H7 (cell line): ENCODE measurements at places on chromosomes 6 and 20. TPM values are rescaled to one million over a fixed set of nuclear protein-coding genes. Genes with fewer than 3 reads are reported as not detected.

DNA sequence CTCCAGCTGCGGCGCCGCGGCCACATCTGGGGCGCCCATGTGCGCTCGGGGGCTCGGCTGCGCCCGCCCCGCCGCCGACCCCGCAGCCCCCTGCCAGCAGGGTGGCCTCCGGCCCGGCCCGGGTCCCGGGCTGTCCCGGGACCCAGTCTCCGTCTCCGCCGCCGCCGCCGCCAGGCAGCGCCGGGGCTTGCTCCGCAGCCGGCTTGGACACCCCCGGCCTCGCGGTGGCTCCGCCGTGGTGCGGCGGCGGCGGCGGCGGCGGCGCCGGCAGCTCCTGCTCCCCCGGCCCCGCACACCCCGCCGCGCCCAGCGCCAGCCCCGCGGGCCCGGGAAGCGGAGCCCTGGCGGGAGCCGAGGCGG is 219 bp downstream of the ISM1 start:
- no peak for DNase-seq

DNA sequence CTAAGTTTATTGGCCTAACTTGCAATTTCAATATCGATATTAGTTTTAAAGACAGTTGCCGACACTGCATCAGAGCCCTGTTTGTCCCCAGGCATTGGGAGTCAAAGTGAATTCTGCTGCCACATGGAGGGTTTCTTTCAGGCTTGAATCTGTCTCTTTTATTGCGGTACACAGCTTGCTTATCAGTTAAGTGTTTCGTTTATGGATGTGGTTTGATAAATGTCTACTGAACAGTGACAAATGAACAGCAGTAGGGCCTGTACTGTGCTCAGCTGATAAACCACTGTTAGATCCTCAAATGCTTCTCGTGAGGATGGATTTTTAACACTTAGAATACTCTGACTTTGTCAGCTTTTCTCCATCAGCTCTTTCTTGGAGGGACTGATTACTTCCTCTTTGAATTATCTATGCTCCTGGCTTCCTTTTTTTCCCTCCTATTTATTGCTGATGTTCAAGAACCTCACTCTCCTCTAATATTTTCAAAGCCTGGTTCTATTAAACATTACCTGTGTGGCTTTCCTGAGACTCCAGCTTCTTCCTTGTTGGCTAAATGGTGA is 240.8 kb downstream of the PLCB1 start:
- DNase-seq, result no peak

The PSMB1 gene
- 437 and 450 TPM in 2 replicates for total RNA-seq

DNA sequence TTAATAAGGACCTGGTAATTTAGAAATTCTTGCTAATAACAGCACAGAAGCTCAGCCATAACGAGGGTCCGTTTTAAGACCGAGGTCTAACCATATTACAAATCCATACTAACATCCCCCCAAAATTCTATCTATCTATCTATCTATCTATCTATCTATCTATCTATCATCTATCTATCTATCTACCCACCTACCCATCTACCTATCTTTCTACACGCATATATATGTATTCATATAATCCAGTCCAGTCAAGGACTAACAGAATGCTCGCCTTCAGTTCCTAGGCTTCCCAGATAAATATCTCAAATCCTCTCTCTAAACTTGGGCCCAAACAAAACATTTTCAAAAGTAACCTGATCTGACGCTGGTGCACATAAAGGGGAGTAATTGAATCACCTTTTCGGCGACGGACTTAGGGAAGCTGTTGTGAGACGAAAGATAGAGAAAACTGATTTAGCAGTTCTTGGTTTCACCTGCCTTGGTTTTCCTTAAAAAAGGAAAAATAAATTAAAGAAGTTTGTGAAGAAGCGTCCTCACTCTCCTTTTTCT is 14.5 kb downstream of the HMGN4 start:
- no peak for DNase-seq

The ANKRD66 gene
- not detected in 2 replicates for total RNA-seq

The WFDC10B gene
- total RNA-seq, result 0.52 TPM in 1 of 2 replicates, not detected in the other

The HLA-DOA gene
- 2.3 and 6.1 TPM in 2 replicates for total RNA-seq

The LGSN gene
- total RNA-seq, result 0.07 and 0.17 TPM in 2 replicates

The TRMT6 gene
- total RNA-seq, result 9.8 and 10.3 TPM in 2 replicates

The SLC44A4 gene
- 0.42 and 0.48 TPM in 2 replicates for total RNA-seq

GRCh38 chr6:3727593-3728108 is 23.9 kb downstream of the PXDC1 start:
- DNase-seq, result no peak
